Cortex of kidney (tissue), 1 donor: ENCODE measurements at places on chromosomes 13 and 19.

- DNase-seq = no peak
Observed at GRCh38 chr19:5575590-5575989, 7.8 kb upstream of the TINCR start.

- DNase-seq = no peak
Observed at GRCh38 chr13:37959284-37959683, 89.7 kb upstream of the TRPC4 start.

DNA sequence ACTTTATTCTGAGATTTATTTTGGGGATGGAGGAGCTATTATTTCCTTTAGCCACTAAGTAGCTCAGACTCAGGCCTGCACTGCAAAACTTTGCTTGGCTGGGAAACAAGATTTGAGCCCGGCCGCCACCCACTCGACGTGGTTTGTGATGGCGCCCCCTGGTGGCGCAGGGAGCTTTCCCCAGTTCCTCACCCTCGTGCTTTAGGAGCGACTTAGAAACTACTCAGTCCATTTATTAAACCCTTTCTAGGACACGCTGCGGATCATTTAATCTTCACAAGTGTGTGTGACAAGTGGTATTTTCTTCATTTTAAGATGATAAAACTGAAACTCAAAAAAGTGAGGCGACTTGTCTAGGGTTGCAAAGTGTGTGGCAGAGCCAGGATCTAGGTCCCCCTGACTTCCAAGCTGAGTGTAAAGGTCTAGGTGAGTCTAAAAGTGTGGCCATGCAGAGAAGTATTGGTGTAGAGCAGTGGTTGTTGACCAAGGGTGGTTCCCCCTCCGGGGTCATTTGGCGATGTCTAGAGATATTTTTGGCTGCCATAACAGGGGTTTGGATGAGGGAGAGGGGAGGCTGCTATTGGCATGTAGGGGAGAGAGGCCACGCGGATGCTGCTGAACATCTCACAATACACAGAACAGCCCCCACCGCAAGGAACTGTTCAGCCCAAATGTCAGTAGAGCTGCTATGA, 2.2 kb downstream of the CXCL17 start:
- no peak for DNase-seq

DNA sequence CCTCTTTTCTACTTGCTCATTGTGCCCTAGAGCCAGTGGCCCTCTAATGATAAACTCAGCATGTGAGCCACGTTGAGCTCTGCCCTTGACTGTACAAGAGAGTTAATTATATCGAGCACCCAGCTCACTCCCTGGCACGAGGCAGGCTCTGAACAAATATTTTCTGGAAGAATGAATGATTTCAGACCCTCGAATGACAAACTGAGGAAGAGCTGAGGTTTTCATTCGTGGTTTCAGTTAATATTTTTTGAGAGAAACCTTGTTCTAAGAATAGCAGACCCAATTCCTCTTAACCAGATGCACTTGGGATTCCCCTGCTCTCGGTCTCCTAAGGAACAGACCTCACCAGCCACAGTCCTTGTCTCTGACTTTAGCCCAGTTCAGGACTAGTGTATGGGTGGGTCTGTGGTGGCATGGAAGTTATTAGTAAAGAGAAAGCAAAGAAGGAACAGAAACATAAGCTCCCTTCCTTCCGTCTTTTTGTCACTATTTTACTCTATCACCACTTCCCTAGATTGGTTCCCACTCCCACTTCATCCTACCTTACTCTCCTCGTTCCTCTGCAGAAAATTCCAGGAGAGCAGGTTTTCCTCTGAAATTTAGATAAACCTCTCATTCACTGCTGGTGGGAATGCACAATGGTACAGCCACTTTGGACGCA, 22.1 kb upstream of the WDFY2 start:
- no peak for DNase-seq

DNA sequence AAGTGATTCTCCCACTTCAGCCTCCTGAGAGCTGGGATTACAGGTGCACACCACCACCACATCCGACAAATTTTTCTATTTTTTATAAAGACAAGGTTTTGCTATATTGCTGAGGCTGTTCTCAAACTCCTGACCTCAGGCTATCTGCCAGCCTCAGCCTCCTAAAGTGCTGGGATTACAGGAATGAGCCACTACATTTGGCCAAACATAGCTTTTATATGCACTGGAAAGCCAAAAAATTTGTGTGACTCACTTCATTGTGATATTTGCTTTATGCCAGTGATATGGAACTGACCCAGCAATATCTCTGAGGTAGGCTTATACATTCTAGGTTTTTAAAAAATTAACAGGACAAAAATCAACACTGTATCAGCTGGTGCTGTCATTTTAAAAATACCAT, 26.8 kb upstream of the ACOD1 start:
- DNase-seq = no peak

DNA sequence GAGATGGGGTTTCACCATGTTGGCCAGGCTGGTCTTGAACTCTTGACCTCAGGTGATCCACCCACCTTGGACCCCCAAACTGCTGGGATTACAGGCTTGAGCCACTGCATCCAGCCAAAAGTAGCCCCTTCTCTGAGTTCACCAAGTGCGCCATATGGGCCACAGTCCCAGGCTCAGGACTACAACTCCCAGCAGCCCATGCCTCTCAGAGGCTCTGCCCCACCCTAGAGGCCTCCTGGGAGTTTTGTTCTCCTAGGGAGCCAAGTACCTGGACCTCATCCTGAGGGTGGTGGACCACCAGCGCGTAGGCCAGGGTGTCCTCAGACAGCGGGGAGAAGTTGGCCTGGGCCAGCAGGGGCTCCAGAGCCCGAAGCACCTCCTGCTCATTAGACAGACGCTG, 18.8 kb downstream of the TMEM143 start:
- DNase-seq = no peak

DNA sequence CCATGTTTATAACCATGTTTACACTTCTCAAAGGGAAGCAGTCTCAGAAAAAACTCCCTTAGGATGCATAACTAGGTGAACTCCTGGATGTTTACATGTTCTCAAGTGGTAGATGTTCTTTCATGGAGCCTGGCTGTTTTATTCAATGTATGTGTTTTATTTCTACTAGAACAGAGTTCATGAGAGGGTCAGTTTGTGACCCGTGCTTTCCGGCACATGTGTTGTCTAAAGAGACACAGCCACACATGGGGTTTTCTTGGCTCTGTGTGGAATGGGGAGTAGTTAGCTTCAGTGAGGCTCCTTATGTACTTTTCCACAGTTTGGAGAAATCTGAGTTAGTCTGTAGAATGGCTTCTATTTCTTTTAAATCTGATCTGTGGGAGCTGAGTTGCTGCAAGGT, 60.9 kb downstream of the ATP8A2 start:
- DNase-seq = no peak

- no peak for DNase-seq
Observed at GRCh38 chr19:35110974-35111373, 4.6 kb upstream of the FXYD3 start.

DNA sequence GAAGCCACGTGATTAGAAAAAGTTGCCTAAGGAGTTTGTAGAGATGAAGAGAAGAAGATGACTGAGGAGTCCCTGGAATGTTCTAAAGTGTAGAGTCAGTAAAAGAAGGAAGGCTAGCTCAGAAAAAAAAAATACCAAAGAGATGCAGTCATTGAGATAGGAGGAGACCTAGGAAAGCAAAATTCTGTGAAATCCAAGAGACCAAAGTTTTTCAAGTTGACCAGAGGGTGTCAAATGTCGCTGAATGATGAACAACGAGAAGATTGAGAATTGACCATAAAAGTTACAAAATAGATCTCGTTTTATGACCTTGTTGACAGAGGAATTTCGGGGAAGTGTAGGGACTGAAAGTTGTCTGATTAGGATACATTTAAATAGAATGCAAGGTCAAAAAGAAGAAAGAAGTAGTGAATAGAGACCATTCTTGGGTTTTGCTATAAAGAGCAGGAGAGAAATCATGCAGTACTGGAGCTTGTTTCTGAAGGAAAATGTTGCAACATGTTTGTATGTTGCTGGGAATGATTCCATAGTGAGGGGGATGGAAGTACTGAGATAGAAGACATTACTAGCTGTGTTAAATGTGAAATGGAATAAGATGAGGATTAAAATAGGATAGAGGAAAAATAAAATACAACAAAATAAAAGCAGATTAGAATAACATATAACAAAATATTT, 30.2 kb upstream of the HTR2A start:
- no peak for DNase-seq

GRCh38 chr19:5950741-5951140, 27.2 kb downstream of the RANBP3 start:
- no peak for DNase-seq

DNA sequence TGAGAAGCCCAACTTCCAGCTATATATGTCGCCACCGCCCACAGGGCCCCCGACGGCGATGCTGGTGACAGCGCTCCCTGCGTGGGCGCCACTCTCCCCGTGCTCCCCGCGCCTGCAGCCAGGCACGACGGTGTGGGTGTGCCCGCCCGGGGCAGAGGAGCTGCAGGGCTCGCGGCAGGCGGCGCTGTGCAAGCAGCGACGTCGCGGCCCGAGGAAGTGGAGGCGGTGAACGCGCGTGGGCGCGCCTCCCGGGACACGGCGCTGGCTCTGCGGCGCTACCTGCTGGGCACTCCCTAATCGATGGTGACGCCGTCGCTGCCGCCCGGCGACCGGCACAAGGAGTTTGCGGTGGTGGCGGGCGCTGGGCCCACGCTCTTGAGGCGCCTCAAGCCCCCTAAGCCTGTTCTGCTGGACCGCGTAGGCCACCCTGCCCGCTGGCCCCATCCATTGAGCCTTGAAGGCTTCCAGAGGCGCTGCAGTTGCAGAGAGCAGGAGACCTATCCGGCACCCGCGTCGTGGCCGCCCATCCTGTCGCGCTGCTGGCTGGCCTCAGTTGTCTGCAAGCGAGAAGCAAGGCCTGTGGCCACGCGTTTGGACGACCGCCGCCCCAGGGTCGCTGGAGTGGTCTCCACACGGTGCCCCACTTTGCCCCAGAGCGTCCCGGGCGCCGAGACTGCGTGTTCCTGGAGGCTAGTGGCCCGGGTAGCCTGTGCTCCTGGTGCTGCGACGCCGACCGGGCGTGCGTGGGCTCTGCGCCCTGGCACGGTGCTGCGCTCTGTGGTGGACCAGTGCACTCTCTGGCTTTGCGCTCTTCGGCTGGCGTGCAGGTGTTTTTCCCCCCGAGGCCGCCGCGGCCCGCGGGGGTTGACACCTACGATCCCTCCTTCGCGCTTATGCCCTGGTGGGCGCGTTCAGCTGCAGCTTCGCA, 23.1 kb downstream of the LRFN3 start:
- DNase-seq = no peak

- DNase-seq = no peak
Observed at GRCh38 chr13:111165241-111166010, 50.3 kb downstream of the ARHGEF7 start.

DNA sequence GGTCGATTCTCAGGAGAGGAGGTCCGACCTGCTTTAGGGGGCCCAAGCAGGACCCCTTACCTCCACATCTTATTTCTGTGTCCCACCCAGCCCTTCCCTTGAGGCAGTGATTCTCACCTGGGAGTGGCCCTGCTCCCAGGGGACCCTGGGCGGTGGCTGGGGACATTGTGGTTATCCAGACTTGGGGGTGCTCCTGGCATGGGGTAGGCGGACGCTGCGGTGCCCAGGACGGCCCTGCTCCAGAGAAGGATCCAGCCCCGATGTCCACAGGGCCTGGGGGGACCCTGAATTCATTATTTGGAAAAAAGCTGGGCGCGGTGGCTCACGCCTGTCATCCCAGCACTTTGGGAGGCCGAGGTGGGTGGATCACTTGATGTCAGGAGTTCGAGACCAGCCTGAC, 84.4 kb downstream of the GADD45B start:
- DNase-seq = no peak

GRCh38 chr19:42441049-42441445, 1.7 kb downstream of the CXCL17 start:
- no peak for DNase-seq

GRCh38 chr13:99037756-99038155, 59.9 kb upstream of the DOCK9 start:
- DNase-seq = no peak

- no peak for DNase-seq
Observed at GRCh38 chr19:17602872-17603510, 47.5 kb downstream of the COLGALT1 start.

- DNase-seq = no peak
Observed at GRCh38 chr13:92097337-92097903, 699.0 kb downstream of the GPC5 start.

DNA sequence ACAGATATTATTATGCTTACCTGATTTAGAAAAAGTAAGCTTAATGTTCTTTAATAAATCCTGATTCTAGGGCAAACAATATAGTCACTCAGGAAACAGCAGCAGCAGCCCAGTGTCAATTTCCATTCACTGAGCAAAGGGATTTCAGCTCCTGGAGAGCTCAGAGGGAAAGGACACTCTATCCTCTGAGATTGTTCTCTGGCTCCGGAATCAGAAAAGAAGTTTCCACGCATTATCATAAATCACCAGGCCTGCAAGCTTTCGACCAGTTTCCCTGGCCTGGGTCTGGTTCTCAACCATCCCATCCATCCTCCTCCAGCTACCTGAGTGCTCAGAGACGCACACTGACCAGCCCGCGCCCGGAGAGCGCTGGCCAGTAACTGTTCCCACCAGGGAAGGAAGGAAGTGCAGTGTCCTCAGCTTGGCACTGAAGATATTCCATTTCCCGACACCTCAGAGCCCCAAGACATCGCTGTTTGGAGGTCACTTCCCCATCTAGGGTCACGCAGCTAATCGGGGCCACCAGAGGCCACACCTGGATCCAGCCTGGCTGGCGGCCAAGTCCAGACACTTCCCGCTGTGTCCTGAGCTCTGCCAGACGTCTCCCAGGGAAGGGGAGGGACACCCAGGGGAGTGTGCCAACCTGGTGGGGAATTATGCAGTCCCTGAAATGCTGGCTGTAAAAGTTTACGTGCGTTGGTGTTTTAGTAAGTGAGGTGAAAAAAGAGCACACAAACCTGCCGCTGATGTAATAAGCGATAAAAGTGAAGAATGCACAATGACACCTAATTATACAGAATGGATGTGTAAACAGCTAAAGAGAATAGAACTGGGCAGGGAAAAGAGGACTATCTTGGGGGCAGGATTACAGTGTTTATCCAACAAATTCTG, 29.1 kb downstream of the EPS15L1 start:
- DNase-seq = no peak

DNA sequence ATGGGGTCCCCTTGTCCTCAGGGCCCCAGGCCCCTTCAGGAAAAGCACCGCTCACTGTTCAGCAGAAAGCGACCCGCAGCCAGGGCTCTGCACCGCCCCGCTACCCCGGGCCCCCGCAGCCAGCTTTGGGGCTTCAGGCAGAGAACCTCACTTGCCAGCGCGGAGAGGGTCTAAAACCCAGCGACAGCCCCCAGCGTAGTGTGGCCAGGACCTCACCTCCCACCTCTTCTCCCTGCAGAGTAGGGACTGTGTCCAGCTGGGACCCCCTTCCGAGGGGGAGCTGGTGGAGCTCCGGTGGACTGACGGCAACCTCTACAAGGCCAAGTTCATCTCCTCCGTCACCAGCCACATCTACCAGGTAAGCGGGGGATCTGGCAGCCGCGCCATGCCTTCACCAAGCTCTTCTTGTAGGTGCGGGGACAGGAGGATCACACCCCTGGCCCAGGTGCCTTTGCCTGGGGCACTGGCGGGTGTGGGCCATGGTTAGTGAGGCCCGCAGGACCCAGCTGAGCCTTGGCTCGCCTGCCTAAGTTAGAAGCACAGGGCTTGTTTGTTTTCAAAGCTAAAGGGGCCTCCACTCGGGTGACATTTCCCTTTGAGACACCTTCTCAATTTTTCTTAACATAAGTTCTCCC, 175.7 kb downstream of the KDM4B start:
- no peak for DNase-seq
